ENCODE measurements at places on chromosomes 5 and 9.

- no peak for DNase-seq
Observed at GRCh38 chr9:88041447-88041846, 67.1 kb upstream of the CDK20 start.

- DNase-seq: peak; percentile 88
Observed at GRCh38 chr5:36200513-36200912, 41.2 kb downstream of the NADK2 start.

DNA sequence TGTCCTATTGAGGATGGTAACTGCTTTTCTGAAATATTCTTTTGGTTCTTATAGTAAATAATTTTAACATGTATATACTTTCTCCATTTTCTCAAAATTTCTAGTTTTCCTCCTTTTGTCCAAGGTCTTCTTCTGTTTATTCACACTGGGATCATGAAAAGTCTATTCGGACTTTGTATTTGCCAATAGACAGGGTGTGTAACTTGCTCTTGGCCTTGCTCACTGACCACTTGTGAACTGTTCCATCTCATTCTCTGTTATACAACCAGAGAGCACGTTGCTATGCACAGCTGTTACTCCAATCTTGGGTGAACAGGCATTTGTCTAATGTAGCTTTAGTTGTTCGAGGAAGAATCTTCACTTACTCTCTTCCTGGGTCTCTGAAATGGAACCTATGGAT is 388.9 kb downstream of the SH3GL2 start:
- no peak for DNase-seq

DNA sequence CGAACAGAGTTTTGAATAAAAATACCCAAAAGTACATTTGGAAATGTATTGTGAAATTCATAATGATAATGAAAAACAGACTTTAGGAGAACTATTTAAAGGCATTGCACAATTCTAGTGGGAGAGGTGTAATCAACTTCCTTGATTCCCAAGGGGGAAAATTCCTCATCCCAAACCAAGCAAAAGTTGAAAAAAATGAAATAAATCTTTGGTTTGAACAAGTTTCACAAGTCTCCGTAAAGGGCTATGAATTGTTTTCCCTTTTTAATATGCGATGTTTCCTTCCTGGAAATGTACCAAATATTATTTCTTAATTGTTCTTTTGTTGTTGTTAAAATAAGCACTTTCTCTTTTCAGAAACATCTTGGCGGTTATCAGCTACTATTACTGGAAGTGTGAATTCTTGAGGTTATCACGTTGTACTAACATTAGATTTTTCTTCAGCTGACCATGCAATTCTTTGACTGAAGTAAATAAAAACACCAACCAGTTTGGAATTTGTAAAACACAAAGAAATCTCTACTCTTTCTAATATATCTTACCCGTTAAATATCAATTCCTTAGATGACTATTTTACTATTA is 59.3 kb downstream of the SVEP1 start:
- DNase-seq: no peak

GRCh38 chr5:106415541-106415940 is 1255.2 kb downstream of the EFNA5 start:
- peak; percentile 57 for DNase-seq

GRCh38 chr5:168117469-168117868 is 174.0 kb upstream of the WWC1 start:
- DNase-seq: no peak

DNA sequence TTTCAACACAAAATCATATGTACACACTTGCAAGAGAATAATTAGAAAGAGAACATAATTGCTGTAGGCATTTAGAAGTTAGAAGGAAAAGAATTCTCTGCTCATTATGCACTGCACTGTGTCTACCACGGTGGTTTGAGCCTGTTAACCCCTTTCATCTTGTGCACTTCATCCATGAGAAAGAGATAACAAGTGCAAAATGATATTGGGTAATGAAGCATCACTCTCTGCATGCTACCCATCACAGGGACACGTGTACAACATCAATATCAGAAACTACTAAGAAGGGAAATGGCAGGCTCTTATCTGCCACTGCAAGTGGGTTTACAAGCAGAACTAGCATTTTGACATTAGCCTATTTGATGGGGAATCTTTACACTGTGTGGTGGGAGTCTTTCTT is 202.6 kb downstream of the CDH12 start:
- DNase-seq: no peak

GRCh38 chr5:34690898-34691297 is 34.8 kb downstream of the RAI14 start:
- DNase-seq: no peak

GRCh38 chr5:150161242-150162141 is 5.1 kb upstream of the CDX1 start:
- DNase-seq: peak; percentile 74

DNA sequence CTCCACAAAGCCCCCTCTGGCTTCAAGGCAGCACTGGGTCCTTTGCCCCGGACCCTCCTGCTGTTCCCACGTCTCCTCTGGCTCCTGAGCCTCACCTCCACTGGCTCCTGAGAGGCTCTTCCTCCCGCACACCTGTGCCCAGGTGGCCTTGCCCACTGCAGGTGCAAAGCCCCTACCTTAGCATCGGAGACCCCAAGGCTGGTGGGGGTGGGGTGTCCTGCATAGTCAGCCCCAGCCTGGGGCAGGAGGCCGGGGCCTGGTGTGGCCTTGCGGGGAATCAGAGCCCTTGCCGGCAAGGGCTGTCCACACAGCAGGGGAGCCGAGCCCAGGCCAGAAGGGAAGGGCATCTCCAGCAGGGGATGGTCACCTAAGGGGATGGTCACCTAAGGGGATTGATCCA is 41.3 kb upstream of the CEP72 start:
- DNase-seq: no peak

GRCh38 chr9:127568971-127569885 is 42.8 kb upstream of the STXBP1 start:
- DNase-seq: peak; percentile 81

GRCh38 chr5:150429410-150429873 is 16.7 kb upstream of the CD74 start:
- DNase-seq: no peak

DNA sequence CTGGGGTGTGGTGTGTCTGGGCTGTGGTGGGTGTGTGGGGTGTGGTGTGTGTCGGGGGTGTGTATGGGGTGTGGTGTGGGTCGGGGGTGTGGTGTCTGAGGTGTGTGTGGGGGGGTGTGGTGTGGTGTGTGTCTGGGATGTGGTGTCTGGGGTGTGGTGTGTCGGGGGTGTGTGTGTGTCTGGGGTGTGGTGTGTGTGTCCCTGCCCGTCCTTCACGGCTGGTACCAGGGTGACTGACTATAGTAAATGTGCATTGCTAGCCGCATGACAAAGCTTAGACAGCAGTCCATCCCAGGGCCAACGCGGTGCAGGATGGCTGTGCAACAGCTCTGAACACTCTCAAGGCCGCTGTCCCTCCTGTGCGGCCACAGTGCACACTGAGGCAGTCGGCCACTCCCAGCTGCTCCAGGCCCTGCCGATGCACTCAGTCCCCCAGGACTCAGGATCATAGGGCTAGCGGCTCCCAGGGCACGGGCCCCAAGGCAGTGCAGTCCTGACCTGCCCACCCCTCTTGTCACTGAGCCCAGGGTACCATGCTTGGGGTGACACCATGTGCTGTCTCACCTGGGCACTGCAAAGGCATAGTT is 54.0 kb downstream of the SECISBP2 start:
- DNase-seq: no peak

DNA sequence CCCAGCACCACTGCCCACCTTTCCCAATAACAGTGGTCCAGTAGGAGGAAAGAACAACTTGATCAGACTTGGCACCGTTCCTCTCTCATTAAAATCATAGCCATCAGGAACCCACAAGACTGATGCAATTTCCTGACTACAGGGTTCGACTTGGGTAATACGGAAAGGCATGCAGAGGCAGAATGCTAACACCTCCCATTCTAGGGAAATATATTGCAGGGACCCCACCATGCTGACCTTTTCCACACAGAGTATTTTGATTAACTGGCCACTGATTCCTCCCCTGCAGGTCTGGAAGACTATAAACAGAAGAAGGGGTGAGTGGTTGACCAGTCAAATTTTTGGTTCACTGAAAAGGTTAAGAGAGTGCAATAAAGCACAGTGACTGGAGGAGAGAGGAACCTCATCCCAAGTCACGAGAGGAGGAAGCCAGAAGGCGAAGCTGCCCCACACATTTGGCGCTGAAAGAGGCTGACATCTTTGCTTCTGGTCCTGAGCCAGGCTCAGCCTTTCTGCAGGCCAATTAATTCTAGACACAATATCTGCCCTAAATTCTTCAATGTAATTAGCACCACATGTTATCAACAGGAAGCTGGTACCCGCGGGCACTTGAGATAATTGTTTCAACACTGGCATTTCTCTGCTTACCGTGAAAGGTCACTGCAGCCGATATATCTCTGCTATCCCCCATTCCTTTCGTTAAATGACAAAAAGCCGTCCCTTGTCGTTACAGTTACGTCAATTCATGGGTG is 64.7 kb upstream of the SPOCK1 start:
- DNase-seq: peak; percentile 66

DNA sequence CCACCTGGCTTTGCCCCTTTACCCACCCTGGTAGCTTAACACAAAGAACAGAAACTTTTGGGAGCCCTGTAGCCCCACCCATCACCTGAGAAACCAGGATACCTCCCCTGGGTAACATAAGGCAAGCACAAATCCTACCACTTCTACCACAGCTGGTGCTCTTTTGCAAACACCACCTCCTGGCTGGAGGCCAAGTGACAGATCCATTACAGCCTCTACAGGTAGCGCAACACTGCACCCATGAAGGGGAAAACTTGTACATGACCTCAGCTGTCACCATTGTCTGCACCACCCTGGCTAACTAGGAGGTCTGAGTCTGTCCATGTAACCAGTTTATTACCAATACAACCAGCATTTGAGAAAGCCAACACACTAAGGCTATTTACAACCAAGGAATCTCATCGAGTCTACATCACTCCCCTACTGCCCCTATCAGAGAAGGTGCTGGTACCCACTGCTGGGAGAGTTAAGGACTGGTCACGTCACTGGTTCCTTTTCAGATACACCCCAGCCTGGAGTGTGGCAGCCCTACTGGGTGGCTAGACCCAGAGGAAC is 128.6 kb downstream of the PJA2 start:
- DNase-seq: peak; percentile 40

- no peak for DNase-seq
Observed at GRCh38 chr5:64188776-64189175, 23.1 kb downstream of the RNF180 start.

DNA sequence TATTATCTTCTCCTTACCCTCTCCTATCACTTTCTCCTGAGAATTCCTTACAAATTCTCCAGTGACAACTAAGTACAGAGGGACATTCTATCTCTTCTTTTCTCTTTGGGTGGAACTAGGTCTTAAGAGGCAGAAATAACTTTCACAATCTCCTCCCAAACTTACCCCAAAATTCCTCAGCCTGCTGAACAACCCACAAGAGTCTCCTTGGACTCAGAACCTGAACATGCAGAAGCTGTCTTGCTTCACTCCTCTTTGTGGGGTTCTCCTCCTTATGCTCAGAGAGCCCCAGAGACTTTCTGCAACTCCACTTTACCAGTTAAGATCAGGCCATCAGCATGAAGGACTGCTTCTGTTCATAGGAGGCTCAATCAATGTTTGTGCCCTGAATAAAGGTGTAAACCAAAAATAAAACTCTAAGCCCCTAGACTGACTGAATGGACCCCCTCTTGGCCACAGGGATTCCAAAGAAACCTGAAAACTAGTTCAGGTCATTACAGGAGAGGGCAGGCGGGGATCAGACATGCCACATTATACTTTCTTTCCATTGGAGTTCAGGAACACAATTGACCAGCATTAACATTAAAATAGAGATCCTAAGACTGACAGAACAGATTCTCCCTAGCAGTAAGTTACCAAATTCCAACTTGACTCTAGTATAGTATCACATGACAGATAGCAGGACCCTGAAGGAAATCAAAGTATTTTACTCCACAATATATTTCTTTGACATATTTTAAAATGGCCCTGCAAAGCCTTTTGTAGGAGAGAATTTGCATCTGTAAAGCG is 179.7 kb upstream of the FBXL17 start:
- no peak for DNase-seq

GRCh38 chr5:83731638-83732037 is 11.0 kb upstream of the HAPLN1 start:
- DNase-seq: no peak

- no peak for DNase-seq
Observed at GRCh38 chr9:126582427-126582826, 31.3 kb upstream of the LMX1B start.

DNA sequence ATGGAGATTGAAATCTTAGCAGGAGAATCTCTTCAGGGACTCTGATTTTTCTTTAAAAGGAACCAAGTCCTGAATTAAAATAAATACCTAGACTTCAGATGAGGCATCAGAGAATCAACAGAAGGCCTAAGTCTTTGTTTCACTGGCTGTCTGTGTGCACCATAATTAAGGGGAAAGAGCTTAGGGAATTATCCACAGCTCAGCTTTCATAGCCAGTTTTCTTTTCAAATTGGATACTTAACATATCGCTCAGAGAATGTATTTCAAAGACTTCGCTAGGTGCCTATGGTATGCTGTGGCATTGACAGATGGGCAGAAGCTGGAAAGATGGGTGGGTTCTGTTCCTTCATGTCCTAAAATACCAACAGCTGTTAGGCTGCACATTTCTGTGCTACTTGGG is 325.8 kb downstream of the TMEM38B start:
- no peak for DNase-seq

DNA sequence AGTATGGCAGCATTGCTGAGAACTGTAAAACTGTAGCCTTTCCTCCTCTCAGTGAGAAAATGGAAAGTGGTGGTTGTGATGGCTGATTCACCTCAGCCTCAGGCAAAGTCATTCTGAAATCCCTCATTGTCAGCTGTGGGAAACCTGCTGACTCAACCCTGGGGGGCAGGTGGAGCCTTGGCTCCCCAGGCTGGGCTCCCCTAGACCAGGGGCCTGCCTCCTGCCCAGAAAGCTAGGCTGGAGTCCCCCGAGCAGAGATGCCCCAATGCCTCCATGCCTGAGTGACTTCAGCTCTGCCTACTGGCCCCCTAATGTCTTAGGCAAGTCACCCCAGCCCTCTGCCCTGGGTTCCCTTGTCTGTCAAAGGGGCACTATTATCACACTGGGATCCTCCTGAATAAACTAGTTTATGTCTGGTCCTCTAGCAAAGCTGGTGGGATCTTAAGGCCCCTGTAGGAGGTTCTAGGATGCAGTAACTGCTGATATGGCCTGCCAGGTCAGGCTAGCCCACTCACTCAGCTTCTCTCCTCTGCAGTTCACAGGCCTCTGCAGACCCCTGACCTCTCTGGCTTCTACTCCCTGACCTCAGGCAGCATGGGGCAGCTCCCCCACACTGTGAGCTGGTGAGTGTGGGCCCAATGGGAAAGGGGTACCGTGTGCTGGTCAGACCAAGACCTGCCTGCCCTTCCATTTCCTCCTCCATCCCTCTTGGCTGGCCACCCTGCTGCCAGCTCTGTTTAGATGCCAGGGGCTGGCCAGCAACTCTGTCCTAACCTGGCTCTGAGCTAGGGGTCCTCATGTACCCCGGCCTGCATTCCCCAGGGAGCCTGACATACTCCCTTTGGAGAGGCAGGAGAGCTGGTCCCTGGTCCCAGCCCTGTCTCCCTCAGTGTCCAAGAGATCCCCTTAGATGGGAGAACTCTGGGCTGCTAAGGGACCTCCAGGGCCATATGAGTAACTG is 24.2 kb downstream of the TCF7 start:
- peak; percentile 91 for DNase-seq

GRCh38 chr9:68817079-68817875 is 112.2 kb downstream of the PIP5K1B start:
- DNase-seq: no peak
